ENCODE measurements at places on chromosomes 12 and 14. TPM values are rescaled to one million over a fixed set of nuclear protein-coding genes. Genes with fewer than 3 reads are reported as not detected.

DNA sequence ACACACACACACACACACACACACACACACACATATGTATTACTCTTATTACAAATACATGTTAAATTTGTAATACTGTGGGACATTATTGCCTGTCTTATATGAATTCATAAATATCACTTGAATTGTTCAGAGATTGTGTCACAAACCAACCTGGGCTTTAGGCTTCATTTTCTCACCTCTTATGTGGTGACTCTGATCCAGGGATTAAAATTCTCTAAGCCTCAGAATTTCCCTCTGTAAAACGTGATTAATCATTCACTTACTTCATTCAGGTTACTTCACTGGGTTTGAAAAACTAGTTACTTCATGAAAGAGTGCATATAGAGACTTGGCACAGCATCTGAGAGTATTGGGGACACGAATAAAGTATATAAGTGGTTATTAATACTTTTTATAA, 240.3 kb upstream of the PDZRN4 start:
- no peaks in the 10 kb centered on the region for H3K36me3 ChIP-seq
- DNase-seq = no peak
- H3K27me3 ChIP-seq = no peaks in the 10 kb centered on the region
- H3K27ac ChIP-seq = no peak overlapping the region
- no peak overlapping the region for H3K4me3 ChIP-seq

DNA sequence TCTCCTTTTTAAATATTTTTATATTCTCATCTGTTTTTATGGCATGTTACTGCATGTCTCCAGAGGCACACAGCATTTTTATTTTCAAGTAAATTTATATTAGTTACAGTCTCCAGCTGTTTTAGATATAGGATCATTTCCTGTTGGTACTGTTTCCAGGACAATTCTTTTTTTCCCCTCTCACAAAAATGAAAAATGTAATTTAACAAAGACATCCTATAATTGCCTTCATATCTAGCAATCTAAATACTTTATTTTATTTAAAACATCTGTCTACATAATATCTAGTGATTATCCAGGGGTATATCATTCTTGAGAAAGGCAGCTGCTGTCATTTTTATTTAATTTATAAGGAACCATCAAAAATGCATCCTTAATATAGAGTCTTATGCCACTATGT, 272.4 kb upstream of the NPAS3 start:
- H3K27me3 ChIP-seq = no peaks in the 10 kb centered on the region
- DNase-seq = no peak
- no peak overlapping the region for H3K27ac ChIP-seq
- no peaks in the 10 kb centered on the region for H3K36me3 ChIP-seq

DNA sequence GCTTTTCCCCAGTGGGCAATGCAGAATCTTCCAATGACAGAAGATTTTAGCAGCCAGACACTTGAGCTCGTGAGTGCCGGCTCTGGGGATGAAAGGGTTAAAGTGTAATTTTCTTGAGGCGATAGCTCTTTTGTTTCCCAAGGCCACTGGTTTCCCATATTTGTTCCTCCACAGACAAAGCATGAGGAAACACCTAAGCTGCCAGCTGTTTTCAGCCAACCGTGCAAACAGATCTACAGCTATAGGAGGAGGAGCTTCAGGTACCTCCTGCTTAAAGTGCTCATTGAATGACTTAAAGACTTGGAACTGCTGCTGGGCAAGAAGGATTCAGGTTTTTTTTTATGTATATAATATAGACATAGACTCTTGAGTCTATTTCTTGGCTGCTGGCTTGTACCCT, 1311.5 kb downstream of the TMEM121 start:
- no peak overlapping the region for H3K27ac ChIP-seq
- H3K27me3 ChIP-seq = peaks cover 5% of the 10 kb centered on the region
- H3K36me3 ChIP-seq = no peaks in the 10 kb centered on the region
- H3K4me1 ChIP-seq = no peaks in the 10 kb centered on the region
- H3K4me3 ChIP-seq = no peak overlapping the region

DNA sequence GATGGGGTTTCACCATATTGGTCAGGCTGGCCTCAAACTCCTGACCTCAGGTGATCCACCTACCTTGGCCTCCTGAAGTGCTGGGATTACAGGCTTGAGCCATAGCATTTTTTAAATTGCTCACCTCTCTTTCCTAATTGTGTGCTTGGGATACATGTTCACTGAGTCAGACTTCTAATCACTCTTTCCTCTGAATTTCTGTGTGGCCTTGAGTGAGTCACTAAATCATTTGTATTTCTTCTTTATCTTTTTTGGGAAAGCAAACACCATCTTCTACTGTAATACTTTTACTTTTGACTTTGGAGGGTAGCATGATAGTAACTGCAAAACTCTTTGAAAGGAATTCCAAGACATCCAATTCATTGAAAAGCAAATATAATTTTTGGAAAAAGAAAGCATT, 60.8 kb downstream of the FLRT2 start:
- H3K36me3 ChIP-seq = no peaks in the 10 kb centered on the region
- H3K4me3 ChIP-seq = no peak overlapping the region
- no peaks in the 10 kb centered on the region for H3K4me1 ChIP-seq
- DNase-seq = no peak
- no peaks in the 10 kb centered on the region for H3K27me3 ChIP-seq

DNA sequence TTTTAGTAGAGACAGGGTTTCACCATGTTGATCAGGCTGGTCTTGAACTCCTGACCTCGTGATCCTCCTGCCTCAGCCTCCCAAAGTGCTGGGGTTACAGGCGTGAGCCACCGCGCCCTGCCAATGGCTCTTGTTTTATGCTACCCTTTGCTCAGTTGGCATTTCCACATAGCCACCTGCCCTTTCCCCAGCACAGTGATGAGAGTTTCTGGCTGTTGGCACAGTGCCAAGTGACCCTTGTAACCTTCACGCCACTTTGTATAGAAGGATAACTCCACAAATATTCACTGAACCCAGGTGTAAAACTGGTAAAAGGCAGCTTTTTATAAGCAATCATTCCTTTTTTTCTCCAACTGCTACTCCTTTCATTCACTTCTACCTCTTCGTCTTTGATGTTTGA, 18.5 kb upstream of the CCDC175 start:
- H3K27me3 ChIP-seq = no peaks in the 10 kb centered on the region
- no peaks in the 10 kb centered on the region for H3K36me3 ChIP-seq
- H3K4me3 ChIP-seq = no peak overlapping the region
- H3K4me1 ChIP-seq = no peaks in the 10 kb centered on the region
- no peak overlapping the region for H3K27ac ChIP-seq
- DNase-seq = no peak

- no peaks in the 10 kb centered on the region for H3K36me3 ChIP-seq
- peak overlapping the region; percentile 77 for H3K4me3 ChIP-seq
- H3K27me3 ChIP-seq = no peaks in the 10 kb centered on the region
- H3K4me1 ChIP-seq = peaks cover 15% of the 10 kb centered on the region
Measured at GRCh38 chr12:45726603-45727300, 2.8 kb upstream of the ARID2 start.

- no peaks in the 10 kb centered on the region for H3K36me3 ChIP-seq
- no peak overlapping the region for H3K4me3 ChIP-seq
- H3K4me1 ChIP-seq = no peaks in the 10 kb centered on the region
- no peaks in the 10 kb centered on the region for H3K27me3 ChIP-seq
Measured at GRCh38 chr14:30907659-30908057, 33.3 kb downstream of the COCH start.

DNA sequence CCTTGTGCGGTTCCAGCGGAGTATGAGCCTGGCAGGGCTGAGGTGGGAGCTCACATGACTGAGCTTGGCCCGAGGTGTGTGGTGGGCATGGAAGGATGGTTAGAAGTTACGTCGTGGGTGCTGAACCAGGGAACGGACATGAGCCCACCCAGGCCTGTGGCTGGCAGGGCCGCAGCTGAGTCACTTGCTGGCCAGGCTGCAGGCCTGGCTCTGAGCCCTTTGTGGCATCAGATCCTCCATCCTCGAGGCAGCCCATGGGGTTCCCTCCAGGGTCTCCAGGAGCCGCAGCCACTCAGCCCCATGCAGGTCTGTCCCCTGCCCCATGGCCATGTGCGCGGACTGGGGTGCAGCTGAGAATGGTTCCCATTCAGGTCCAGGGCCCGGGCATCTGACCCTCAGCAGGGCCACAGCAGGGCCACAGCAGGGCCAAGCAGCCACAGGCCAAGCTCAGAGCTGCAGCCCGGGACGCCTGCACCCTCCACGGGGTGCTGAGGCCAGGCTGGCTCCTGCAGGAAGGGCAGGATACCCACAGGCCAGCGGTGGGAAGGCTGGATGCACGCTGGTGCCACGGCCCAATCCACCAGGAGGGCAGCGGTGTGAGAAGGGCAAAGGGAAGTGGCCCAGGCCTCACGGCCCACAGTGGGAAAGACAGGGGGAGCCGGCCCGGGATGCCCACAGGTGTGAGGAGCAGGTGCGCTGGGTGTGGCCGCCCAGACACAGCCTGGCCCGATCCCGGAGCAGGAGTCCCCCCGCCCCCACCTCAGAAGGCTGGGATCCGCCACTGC, 26.3 kb upstream of the ULK1 start:
- no peak overlapping the region for H3K4me3 ChIP-seq
- no peak overlapping the region for H3K27ac ChIP-seq
- no peaks in the 10 kb centered on the region for H3K27me3 ChIP-seq
- no peak for DNase-seq
- H3K4me1 ChIP-seq = no peaks in the 10 kb centered on the region
- no peaks in the 10 kb centered on the region for H3K36me3 ChIP-seq

DNA sequence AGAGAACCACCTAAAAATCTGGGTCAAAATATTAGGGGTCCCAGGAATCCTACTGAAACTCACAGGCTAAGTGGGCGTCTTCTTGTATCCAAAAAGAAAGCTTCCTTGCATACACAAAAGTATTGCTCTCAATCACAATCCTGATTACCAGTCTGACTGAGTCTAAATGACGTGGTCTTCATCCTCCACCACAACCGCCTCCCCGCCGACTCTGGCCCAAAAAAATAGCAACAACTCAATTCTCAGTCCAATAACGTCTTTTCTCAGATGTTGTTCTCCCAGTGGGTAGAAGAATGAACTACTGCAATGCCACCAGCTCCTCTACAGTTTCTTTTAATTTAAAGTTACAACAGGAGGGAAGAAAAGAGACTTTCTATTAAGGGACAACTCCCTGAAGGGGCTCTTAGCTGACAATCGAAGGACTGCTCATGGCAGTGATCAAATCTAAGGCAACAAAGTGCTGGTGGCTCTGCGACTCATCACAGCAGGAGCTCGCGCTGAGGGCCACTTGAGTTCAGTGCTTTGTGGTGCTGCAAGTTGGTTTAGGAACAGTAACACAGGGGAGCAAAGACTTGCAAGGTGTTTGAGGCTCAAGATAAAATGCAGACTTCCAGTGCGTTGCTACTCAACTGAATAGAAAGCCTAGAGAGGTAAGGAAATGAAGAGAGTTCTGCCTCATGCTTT, 394.1 kb downstream of the BCAT1 start:
- no peak overlapping the region for H3K4me3 ChIP-seq
- H3K27ac ChIP-seq = peak overlapping the region; percentile 31
- H3K4me1 ChIP-seq = no peaks in the 10 kb centered on the region

GRCh38 chr12:113142173-113142885, 6.8 kb upstream of the RASAL1 start:
- H3K27me3 ChIP-seq = peaks cover 2% of the 10 kb centered on the region
- H3K27ac ChIP-seq = no peak overlapping the region
- no peaks in the 10 kb centered on the region for H3K4me1 ChIP-seq
- DNase-seq = peak; percentile 64
- no peaks in the 10 kb centered on the region for H3K36me3 ChIP-seq

DNA sequence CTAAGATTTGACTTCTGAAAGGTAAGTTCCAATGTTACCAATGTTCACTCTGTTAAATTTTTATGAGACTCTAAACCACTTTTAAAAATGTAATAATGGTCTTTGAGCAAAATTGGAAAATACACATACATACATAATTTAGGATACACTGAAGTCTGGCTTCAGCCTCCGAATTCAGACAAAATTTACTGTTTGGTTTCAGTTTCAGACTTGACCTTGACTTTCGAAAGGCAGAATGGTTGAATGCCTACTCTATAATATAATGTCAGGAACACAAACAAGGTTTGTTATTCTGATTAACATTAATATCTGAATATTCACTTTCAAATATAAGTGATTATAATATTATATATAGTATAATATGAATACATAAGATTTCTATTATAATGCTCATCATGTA, 74.1 kb upstream of the KRAS start:
- H3K27me3 ChIP-seq = no peaks in the 10 kb centered on the region
- no peaks in the 10 kb centered on the region for H3K36me3 ChIP-seq
- H3K27ac ChIP-seq = no peak overlapping the region
- no peak overlapping the region for H3K4me3 ChIP-seq

DNA sequence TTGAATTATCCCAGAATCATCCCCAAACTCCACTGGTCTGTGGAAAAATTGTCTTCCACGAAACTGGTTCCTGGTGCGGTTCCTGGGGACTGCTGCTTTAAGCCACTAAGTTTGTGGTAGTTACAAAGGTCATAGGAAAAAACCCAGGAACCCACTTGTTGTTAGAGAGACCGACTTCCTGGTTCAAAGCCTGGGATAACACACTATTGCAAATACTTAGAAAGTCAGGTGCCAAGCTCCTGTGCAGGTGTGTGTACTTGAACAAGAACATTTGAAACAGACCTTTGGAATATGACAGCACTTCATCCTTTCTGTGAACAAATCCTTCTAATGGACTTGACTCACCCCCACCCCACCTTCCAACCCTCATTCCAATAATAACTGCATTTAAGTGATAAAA, 519.6 kb downstream of the GLT1D1 start:
- no peaks in the 10 kb centered on the region for H3K4me1 ChIP-seq
- no peak overlapping the region for H3K27ac ChIP-seq
- no peak overlapping the region for H3K4me3 ChIP-seq
- no peaks in the 10 kb centered on the region for H3K36me3 ChIP-seq
- no peak for DNase-seq
- no peaks in the 10 kb centered on the region for H3K27me3 ChIP-seq

GRCh38 chr12:128814411-128815261, 9.1 kb downstream of the SLC15A4 start:
- no peak overlapping the region for H3K27ac ChIP-seq
- H3K4me1 ChIP-seq = no peaks in the 10 kb centered on the region
- H3K36me3 ChIP-seq = peaks cover 15% of the 10 kb centered on the region
- no peak for DNase-seq

GRCh38 chr14:34179727-34180126, 228.9 kb upstream of the EGLN3 start:
- H3K27ac ChIP-seq = no peak overlapping the region
- H3K27me3 ChIP-seq = no peaks in the 10 kb centered on the region
- no peak overlapping the region for H3K4me3 ChIP-seq
- H3K36me3 ChIP-seq = no peaks in the 10 kb centered on the region

DNA sequence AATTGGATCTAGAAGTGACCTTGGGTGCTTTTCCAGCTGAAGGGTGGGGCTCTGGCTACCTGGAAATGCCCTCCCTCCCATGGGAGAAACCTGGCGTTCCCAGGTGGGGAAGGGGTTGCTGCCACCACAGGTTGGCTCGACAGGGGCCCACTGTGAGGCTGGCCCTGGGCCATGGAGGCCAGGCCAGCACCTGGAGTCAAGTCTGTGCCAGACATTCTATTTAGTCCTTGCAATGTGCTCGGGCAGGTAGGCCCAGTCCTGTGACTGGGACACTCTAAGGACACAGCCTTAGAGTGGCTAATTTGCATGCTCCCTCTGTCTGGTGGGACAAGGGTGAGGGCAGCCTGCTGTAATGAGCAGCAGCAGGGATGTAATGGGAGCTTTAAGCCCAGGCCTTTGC, 11.9 kb downstream of the VRTN start:
- H3K4me1 ChIP-seq = no peaks in the 10 kb centered on the region
- no peak overlapping the region for H3K4me3 ChIP-seq
- no peaks in the 10 kb centered on the region for H3K36me3 ChIP-seq
- DNase-seq = no peak

The LRCOL1 gene
- not detected for total RNA-seq

The NR4A1 gene
- 42.0 TPM for total RNA-seq

The ST8SIA1 gene
- total RNA-seq = 0.60 TPM

The LBHD2 gene
- not detected for total RNA-seq

The SMCO2 gene
- not detected for total RNA-seq

The TAS2R14 gene
- 0.67 TPM for total RNA-seq

The GYS2 gene
- not detected for total RNA-seq

The OR4E2 gene
- not detected for total RNA-seq

The CCDC196 gene
- total RNA-seq = not detected

The ACOT4 gene
- 0.95 TPM for total RNA-seq

The ACSM4 gene
- total RNA-seq = not detected

The KRT7 gene
- not detected for total RNA-seq

The DDIT3 gene
- 17.5 TPM for total RNA-seq
